Fibroblast of pulmonary artery (primary cell): ENCODE measurements at places on chromosomes 3 and 15.

GRCh38 chr3:39485547-39485946 lies 18.1 kb downstream of the MOBP start:
- DNase-seq = no peak

GRCh38 chr3:152399374-152399773 lies 130.6 kb downstream of the MBNL1 start:
- peak; percentile 74 for DNase-seq

DNA sequence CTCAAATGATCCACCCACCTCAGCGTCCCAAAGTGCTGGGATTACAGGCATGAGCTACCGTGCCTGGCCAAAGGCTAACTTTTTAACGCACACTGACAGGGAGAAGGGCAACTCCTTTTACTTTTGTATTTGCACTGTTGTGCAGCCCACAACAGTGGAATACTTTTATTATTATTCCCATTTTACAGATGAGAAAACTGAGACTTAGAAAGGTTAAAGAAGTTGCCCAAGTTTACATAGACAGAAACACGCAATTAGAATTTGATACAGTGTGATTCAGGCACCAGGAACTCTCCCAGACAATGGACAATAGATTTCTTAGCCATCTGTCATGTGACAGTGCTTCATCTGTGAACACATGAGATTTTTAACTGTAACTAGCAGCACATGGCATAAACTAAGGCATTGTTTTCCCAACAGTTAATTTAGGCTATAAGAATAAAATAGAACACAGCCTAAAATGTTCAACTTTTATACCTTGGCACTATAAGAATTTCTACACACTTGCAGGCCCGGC lies 18.8 kb downstream of the STAG1 start:
- DNase-seq = peak; percentile 62

DNA sequence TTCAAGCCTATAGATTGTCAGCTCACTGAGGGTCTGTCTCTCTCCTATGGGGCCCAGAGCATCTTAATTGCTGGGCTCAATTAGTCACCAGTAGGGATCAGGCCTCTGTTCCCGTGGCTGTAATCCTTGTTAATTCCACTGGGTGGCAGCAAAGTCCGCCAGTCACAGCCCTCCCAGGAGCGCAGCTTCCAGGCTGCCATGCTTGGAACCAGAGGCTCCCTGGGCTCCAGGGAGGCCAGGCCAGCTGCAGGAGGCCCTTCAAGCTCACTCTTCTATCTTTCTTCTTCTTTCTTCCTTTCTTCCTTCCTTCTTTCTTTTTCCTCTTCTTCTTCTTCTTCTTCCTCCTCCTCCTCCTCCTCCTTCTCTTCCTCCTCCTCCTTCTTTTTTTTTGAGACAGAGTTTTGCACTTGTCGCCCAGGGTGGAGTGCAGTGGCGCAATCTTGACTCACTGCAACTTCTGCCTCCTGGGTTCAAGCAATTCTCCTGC lies 14.4 kb downstream of the RNU5B-1 start:
- DNase-seq = peak; percentile 80

DNA sequence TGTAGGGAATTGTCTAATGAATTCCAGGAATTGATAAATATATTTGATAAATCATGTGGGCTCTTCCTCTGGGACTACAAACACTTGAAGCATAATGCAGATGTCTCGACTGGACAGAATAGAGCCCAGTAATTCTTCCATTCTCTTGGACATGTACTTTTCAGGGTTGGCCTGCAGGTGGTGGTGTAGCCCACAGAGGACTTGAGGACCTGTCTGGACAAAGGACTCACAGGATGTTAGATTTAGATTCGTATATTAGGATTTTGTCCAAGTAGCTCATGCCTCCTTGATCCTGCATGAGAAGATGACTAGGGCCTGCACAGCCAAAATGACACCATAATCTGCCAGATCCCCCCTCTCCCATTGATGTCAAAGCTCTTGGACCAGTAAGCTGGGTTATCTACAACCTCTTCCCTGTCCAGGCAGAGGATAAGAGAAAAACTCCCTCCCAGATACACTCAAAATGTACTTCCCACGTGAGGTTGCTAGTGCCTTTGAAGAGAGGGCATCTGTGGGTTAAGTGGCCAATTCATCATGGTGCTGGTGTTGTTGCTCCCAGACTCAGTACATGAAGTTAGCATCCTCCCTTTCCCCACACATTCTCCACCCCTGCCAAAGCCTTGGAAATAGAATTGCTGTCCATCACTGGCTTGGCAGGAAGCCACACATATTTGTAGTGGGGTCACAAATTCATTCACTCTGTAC lies 88.6 kb upstream of the ZNF280D start:
- peak; percentile 85 for DNase-seq

- DNase-seq = no peak
Observed at GRCh38 chr3:74469151-74469550, 145.3 kb downstream of the CNTN3 start.

GRCh38 chr3:43249405-43249804 lies 36.9 kb upstream of the SNRK start:
- DNase-seq = no peak

DNA sequence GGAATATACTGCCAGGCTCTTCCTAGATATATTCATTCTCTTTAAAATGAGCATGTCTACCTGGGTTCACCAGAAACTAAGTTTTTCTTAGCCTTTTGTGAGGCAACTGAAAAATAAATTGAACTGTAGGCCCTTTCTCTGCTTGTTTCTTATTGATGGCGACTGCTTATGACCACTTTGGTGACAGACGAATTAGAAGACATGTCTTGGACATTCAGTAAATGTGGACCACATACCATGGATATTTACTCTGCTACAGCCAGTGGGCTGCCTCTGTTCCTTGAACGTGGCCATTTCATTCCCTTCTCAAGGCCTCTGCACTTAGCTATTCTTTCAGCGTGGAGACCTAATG lies 603 bp upstream of the SELENOK start:
- no peak for DNase-seq

DNA sequence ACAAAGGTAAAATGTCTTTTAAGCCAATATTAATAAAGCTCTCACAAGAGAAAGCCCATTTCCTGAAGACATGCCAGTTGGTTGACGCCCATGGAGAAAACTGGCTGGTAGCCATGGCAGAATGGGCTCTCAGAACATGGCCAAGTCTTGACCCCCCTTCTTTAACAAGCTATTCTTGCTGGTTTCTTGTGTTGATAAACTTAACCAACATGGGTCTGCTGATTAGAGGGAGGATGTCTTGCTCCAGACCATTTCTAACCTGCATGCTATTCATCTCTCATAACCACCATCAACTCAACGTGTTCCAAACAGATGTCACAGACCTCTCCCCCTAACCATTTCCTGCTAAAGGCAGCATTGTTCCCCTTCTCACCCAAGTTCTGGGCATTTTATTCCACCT lies 25.7 kb downstream of the NTRK3 start:
- DNase-seq = no peak

DNA sequence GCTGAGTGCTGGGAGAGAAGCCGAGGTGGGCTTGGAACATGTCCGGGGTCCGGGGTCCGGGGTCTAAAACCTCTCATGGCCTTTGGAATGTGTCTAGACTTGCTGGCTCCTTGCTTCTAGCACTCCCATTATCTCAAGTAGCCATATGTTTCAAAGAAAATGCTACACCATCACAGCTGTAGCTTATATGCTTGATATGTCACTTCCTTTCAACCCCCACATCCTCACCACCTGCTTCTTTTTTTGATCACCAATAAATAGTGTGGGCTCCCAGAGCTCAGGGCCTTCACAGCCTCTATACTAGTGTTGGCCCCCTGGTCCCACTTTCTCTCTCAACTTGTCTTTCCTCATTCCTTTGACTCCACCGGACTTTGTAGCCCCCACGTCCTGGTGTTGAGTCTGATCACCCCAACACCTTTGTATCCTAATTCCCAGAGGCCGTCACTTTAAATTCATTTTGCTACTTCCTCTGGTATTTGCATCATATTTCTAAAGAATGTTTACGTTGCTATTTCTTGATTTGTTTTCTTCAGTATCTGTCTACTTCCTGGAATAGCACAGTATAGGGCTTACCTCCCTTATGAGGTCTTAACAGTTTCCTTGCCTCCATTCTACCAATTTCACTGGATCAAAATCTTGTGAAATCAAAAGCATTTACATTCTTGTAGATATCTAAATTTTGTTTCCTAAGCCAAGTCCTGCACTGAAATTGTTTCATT lies 71.9 kb upstream of the CHRNB4 start:
- DNase-seq = no peak

DNA sequence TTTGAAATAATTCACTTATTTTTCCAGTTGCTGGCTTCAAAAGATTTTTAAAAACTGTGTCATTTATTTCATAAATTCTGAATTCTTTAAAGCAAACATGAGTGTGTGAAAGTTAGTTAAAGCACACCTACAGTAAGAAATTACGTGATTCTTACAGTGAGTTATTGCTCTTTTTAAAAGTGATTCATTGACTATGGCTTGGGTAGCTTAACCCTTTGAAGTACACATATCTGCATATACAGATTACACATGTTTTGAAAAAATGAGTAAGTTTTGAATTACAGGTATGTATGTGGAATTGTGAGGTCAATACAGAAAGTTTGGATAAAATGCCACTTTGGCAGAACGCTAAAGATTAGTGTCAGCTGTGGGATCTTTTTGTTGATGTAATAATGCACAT lies 64.5 kb upstream of the MBNL1 start:
- DNase-seq = no peak

DNA sequence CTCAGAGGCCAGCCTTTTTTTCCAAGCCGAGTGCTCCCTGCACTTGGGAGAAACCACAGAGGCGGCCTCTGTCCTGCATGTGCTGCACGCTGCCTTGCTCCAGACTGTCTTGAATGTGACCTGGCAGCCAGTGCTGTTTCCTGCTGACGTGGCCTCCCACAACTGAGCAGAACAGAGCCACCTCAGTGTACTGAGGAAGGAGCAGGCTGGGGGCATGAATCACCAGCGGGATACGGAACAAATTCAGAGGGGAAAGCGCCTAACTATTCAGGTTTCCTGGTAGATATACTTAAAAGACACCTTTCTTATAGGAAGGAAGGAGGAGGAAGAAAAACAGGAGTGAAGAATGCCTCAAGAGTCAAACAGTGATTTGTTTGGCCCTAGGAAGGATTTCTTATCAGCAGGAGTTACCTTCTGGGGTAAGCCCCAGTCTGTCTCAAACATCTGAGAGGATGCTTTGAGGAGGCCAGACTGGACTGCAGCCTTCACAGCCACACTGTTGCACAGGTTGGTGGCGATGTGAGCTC lies 114.0 kb downstream of the FNDC3B start:
- peak; percentile 98 for DNase-seq

- DNase-seq = no peak
Observed at GRCh38 chr3:181330821-181331563, 341.5 kb upstream of the DNAJC19 start.

GRCh38 chr3:141057946-141058800 lies 7.0 kb downstream of the SPSB4 start:
- DNase-seq = no peak

DNA sequence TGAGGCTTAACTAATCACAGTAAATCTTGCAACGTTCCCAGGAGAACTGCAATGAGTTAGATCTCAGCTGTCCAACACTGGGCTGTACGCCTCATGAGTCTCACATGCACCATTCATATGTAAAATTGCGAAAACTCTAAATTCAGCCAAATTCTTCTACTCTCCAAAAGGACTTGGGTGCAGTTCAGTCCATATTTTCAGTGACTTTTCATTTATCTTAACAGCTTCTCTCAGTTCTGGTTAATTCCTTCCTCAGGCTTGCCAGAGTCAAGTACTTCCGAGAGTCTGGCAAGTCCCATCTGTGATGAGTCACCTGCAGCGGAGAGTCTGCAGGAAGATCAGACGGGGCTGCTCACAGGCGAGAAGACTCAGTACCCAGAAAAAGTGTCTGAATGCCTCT lies 11.5 kb downstream of the CCDC80 start:
- DNase-seq = peak; percentile 90

DNA sequence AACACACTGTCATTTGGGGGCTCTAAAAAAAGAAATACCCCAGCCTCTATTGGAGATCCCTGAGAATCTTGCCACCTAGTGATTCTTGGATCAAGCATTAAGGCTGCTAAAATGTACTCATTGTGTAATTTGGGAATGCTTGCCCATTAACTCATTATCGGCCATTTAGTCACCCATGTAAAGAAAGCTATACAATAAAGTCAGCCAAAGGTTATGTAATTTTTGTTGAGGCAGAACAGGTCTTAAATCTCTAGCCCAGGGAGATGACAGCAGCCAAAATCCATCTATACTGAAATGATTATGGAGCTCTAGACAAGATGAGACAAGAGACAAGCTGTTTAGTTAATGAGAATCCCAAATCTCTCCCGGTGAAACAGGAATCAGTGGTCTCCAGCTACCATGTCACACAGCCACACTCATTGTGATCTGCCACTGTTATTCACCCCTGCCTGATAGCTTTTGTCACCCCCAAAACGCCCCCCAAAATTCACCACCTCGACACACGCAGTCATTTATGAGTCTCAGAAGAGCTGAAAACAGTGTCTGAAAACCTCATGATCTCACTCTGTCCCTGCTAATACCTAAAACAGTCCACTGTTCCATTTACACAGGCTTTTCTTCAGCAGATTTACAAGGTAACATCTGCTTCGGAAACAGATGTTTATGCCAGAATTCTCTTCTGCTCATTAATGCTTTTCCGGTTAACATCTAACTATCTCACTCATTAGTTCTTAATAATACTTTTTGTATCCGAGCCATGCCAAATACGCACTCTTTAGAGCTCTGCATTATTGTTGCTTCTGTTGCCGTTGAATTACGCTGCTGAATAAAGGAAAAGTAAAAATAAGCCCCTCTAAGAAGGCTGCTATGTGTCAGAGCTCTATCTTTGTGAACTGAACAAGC lies 138.5 kb downstream of the RORA start:
- no peak for DNase-seq

- no peak for DNase-seq
Observed at GRCh38 chr3:196292286-196292923, 4.9 kb upstream of the PCYT1A start.

- no peak for DNase-seq
Observed at GRCh38 chr15:28079313-28079969, 19.7 kb downstream of the OCA2 start.

DNA sequence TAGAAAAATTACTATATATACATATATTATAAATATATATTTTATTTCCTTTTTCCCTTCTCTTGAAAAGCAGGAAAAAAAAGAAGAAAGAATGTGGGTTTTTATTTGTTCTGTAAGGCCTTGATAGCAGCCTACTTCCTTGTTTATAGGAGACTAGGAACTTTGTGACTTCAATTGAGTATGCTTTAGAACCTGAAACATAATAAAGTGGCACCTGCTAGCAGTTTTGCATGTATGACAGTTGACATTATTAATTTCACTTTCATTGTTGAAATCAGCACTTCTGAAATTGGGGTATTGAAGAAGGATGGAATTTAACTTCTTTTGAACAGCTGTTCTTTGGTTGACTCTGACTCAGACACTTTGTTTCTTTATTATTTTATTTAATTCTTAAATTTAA lies 56.9 kb downstream of the GLCE start:
- no peak for DNase-seq

DNA sequence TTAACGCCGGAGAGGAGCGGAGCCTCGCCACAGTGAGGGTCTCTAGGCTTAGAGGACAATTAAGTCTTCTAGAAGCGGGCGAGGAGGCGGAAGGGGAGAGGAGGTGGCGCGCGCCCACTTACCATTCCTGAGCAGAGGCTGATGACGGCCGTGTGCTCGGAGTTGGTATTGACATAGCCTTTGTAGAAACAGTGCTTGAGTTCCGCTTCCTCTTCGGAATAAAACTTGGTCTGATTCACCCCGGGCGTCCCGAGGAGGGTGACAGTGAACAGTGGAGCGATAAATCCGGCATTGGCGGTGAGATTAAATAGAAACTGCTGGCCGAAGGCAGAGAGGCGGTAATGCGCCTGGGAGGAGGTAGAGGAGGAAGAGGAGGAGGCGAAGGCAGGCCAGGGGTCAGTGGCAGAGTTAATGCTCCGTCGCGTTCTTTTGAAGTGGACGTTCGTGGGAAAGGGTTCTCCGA lies 1.3 kb downstream of the ADAMTS9 start:
- no peak for DNase-seq
